ENCODE measurements at places on chromosomes 3 and 15. TPM values are rescaled to one million over a fixed set of nuclear protein-coding genes. Genes with fewer than 3 reads are reported as not detected.

SOX14 gene
- polyA plus RNA-seq: not detected

DNA sequence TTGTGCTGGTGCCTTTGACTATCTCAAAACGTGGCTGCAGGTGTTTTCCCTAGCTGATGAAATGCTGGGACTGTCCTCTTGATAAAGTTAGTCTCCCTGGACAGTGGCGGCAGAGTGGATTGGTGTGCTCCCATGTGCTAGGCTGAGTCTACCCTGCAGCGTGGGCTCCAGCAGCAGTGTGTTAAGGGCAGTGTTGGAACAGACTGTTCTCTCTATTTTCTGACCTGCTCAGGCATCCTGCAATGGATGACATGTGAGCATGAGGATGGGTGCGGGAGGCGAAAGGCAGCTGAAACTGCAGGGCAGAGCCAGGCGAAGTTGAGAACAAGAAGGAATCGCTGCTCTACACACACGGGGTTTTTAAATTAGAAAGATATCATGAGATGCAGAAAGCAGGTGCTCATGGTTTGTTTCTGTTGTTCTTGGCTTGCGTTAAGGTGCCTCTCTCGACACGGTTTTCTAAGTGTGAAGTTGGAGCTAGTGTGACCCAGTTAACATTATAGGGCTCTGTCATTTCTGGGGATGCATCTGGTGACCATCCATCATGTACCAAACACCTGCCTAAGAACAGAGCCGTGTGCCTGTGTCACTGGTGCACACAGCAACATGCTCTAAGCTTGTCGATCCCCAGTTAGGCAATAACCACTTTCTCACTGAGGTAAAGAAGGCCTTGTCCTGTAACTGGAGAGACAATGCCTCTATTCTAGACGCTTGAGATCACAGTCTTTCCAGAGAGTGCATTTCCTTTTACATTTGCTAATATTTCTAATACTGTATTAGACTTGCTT lies 44.3 kb downstream of the SLCO3A1 start:
- DNase-seq: no peak

DNA sequence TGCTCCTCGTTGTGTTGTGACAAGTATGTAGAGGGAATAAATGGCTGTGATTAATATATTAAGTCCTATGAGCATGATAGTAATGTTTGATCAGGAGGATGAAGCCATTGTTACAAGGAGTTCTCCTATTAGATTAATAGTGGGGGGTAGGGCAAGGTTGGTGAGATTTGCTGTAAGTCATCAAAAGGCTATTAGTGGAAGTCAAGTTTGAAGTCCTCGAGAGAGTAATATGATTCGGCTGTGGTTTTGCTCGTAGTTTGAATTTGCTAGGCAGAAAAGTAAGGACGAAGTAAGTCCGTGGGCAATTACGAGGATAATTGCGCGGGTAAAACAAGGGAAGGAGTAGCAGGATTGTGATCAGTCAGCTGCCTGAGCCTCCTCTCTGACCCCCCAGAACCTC lies 26.0 kb upstream of the BUB1B start:
- no peak for DNase-seq

DNA sequence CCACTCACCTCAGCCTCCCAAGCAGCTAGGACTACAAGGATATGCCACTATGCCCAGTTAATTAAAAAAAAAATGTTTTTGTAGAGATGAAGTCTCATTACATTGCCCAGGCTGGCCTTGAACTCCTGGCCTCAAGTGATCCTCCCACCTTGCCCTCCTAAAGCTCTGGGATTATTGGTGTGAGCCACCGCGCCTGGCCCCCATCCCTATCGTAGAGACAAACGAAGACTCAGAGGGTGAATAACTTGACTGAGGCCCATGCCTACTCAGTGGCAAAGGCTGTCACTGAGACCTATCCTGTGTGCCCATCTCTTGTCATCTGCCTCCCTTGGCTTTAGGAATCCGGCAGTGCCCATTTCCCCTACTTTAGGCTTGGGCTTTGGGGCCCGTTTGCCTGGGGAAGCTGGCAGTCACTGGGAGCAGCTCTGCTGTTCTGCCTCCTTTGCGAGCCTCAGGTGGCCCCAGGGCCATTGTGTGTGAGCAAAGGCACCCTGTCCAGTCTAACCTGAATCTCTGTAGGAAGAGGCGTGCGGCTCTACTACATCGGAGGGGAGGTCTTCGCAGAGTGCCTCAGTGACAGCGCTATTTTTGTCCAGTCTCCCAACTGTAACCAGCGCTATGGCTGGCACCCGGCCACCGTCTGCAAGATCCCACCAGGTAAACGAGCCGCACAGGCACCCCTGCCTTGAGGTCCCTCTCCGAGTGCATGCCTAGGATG lies 70.1 kb downstream of the AAGAB start:
- DNase-seq: no peak

DNA sequence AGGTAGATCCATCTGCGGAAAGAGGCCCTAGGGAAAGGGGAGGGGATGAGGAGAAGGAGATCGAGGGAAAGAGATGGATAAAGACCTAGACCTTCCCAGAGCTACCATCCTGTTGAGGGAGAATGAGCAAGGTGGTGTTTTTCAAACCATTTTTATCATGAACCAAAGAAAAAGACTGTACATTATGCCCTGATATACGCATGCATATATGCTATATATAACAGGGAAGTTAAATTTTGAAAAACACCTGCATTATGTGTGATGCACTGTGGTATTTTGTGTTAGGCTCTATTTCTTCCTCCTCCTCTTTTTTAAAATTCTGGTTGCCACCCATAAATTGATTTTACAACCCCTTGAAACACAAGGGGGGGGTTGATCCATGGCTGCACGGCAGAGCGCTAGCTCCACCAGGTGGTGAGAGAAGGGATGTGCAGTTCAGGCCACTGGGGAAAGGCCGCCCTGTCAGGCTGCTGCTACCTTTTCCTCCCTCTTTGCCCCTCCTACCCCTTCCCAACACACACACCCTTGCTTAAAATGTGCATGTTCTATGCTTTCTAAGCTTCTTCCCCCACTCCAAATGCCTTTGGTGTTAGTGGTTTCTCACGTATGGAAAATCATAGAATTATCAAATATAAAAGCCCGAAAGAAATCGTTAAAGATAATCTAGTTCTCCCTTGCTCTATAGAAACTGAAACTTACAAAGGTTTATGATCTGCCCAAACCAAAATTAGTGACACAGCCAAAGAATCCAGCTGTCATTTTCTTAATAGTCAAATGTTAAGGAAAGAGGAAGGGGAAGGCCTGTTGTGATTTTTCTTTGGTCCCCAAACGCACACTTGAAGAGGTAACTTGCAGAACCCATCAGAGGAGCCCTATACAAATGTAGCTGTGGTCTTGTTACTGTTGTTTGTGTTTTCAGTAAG lies 262.0 kb upstream of the UMPS start:
- DNase-seq: peak; percentile 64

DNA sequence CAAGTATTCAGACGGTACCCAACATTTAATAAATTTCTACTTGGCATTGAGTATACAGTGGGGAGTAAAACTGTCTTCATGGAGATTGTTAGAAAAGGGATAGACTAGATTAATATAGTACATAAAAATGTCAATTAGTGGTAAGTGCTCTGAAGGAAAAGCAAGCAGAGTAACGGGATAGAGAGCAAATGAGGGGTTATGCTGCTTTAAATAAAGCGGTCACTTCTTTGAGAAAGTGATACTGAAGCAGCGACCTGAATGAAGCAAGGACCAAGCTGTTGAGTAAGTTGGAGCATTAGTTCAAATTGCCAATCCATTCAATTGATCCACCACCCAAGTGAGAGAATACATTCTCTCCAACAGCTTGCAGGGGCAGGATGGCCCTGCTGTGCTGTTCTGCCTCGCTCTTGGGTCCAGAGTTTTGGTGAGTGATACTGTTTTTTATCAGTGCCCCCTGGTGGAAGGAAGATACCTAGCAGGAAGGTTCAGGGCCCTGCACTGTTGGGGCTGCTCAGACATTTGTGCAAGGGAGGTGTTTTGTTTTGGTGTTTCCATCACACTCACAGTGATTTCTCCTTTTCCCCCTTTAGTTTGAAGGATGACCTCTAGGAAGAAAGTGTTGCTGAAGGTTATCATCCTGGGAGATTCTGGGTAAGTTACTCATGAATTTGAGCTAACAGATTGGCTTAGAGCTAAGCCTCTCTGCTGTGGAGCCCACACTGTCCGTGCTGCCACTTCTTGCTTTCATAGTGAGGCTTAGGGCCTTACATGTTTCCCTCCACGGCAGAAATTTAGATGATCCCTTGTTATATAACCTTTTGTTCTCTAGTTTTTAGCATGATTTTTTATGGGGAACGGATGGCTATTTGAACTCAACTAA lies 69.0 kb downstream of the RAB7A start:
- peak; percentile 77 for DNase-seq

GRCh38 chr3:114192136-114192535 lies 13.3 kb upstream of the DRD3 start:
- DNase-seq: no peak

GRCh38 chr3:48088056-48088748 lies 72.0 kb upstream of the MAP4 start:
- peak; percentile 43 for DNase-seq

GRCh38 chr3:16520241-16520969 lies 6.9 kb upstream of the RFTN1 start:
- DNase-seq: no peak

GRCh38 chr15:48520376-48521155 lies 124.9 kb downstream of the FBN1 start:
- DNase-seq: no peak

DNA sequence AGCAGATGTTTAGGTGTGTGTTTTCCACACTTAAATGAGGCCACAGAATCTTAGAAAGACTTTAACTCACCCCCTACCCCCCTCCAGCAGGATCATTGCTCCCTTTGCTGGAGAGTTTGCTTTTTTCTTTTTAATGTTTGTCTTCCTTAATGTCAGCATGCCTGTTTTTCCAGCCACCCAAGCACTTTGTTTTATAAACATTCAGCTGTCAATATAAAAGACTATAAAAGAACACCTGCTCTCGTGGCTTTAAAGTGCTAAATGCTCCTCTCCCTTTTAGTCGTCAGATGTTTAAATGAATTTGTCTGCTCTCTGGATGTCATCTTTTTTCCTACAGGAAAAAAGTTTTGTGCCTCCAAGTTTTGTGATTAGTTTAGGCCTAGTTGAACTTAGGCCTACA lies 61.7 kb downstream of the SIDT1 start:
- DNase-seq: no peak

DNA sequence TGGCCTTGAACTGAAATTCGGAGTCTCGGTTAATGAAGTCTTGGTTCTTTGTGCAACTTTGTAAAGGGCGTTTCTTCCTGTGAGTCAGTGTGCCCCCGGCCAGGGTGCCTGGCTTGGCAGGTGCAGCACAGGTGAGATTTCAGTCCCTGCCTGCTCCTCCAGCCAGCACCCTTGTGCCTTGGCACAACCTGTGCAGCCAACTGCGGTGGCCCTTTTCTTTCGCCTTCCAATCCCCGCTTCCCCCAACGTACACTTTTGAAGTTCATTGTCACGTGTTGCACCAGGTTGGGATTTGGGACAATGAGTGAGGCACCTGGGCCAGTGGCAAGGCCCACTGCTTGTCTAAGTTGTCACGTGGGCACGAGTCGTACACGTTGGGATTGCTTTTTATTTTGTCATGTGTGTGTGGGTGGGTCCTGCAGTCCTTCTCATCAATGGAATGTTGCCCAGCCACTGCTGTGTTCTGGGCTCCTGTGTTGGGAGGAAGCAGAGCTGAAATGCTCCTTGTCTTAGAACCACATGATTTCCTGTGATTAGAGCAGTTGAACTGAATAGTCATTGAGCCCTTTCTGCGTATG lies 242.9 kb upstream of the BHLHE40 start:
- peak; percentile 92 for DNase-seq

DNA sequence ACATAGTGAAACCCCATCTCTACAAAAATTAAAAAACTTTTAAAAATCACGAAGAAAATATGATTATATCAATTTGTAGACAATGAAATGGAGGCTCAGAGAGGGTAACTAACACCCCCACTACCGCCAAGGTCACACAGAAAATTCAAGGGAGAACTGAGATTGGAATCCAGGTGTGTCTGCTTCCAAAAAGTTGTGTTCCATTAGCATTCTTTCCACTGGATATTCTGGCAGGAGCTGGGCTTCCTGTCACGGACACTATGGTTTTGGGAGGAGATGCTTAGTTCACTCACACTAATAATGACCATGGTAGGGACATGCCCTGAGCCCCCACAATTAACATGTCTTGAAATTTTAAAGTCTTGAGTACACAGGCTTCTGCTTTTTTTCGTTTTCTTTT lies 28.8 kb downstream of the CTSH start:
- no peak for DNase-seq

DNA sequence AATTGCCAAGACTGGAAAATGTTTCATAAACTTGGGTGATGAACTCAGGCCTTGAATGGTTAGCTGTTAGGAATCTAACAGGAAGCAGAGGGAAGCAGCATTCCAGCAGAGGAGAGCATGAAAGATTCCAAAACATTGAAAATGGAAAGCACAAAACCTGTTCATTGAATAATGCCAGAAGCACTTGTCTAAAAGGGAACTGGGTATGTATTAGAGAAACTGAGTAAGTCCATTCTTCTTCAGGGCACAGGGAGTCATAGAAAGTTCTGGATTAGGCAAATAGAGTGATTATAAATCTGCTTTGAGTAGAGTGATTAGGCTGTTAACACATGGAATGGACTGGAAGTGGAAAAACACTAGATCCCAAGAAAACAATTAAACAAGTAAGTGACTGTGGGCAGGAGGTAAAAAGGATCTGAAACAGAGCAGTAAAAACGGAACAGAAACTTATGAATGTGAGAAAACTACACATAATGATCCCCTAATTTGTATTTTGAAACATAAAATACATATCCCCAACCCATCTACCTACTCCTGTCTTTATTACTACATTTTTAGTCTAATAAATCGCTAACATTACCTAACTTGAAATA lies 343.4 kb downstream of the TBC1D5 start:
- no peak for DNase-seq

DNA sequence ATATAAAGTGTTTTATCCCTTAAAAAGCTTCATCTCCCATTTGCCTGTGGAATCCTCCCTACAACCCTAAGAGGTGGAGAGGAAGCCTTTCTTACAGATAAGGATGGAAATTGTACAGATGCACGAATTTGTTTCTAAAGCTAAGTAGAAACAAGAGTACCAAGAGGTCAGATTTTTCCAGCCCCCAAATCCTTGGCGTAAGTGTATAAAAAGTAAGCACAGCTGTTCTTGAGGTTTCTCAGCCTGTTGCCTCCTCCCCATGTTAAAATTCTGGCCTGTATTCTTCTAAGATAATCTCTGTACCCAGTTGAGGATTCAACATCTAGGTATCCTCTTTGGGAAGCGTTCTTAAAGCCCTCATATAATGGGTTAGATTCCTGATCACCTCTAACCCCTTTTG lies 34.9 kb downstream of the RAB7A start:
- no peak for DNase-seq

- DNase-seq: no peak
These were observed 6.7 kb downstream of the ZBTB47 start for GRCh38 chr3:42660131-42660715.

DNA sequence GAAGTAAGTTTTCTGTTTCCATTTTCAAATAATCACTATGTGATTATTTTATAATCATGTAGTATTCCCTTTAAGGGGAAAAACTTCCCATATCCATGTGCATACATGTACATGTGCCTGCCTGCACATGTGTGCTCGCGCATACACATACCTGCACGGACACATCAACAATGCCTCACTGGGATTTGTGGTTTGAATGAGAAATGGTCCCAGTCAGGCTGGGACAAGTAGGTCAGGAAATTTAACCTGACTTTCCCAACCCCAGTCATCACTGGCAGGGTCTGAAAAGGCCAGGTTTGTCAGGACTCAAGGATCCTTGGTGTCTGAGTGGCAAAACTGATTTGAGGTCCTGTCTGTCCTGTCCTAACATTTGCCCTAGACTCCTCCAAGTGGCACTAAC lies 109.3 kb upstream of the MRPS22 start:
- DNase-seq: no peak

- DNase-seq: no peak
These were observed 175.9 kb downstream of the VGLL3 start for GRCh38 chr3:86814918-86815655.

- no peak for DNase-seq
These were observed 9.7 kb downstream of the CCK start for GRCh38 chr3:42256135-42256819.
